ENCODE measurements at places on chromosomes 2 and 18.

- no peak for DNase-seq
Measured at GRCh38 chr2:129673234-129673633, 306.2 kb upstream of the RAB6C start.

DNA sequence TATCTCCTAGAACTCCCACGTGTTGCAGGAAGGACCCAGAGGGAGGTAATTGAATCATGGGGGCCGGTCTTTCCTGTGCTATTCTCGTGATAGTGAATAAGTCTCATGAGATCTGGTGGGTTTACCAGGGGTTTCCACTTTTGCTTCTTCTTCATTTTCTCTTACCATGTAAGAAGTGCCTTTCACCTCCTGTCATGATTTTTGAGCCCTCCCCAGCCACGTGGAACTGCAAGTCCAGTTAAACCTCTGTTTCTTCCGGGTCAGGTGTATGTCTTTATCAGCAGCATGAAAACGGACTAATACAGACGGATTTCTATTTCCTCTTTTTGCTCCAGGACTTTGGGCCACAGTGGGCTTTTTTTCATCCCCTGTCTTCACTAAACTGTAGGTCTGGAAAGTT lies 88.3 kb upstream of the KCNE4 start:
- DNase-seq, result no peak

DNA sequence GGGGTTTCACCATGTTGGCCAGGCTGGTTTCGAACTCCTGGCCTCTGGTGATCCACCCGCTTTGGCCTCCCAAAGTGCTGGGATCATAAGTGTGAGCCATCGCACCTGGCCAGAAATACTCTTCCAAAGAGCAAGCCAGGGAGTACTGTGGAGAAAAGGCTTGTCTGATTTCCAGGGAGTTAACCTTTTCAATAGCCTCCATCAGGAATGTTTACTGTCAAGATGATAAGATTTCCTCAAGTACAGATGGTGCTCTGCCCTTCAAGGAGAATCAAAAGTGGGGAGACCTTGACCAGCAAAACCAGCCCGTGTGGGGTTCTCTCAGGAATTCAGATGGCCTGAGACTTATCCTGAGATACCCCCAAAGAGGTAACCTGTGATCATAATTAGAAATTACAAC lies 237.2 kb downstream of the PRKCE start:
- DNase-seq, result no peak

- no peak for DNase-seq
Measured at GRCh38 chr18:50143886-50144285, 51.1 kb downstream of the MYO5B start.

- no peak for DNase-seq
Measured at GRCh38 chr2:232418056-232418455, 11.4 kb downstream of the ALPG start.

DNA sequence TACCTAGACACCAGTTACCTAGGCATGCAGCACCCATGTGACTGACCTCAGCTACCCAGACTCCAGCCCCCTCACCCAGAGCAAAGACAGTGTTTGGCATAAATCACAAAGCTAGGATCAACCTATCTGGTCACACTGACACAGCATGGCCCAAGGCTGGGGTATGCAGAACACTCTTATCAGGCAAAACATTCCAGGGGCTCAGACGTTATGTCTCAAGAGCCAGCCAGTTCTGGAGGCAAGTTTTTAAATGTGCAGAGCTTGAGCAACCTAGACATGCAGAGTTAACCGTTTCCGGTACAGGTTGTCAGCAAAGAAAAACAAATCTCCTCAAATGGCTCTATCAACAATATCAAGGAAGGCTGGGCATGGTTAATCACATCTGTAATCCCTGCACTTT lies 92.8 kb downstream of the AP1S3 start:
- no peak for DNase-seq
